WTC11 (cell line): ENCODE measurements at places on chromosomes 12 and 14.

DNA sequence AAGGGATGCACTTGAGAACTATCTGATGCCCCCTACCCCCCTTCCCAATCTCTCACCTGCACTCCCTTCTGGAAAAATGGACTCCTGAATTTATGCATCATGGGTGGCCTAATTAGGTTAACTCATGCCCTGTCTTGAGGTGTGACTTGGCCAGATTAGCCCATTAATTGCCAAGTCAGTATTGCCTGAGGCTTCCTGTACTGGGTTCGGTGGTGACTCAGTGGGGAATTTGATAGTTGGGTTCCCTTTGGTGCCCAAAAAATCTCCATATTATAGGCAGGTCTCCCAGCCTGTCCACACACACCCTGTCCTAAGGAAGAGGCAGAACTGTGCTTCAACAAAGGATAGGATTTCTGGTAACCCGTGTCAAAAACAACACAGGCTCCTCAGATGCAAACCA lies 146.1 kb downstream of the CHST11 start:
- DNase-seq: no peak

- peak; percentile 63 for DNase-seq
Observed at GRCh38 chr12:53695152-53696145, 19.6 kb upstream of the ATP5MC2 start.

DNA sequence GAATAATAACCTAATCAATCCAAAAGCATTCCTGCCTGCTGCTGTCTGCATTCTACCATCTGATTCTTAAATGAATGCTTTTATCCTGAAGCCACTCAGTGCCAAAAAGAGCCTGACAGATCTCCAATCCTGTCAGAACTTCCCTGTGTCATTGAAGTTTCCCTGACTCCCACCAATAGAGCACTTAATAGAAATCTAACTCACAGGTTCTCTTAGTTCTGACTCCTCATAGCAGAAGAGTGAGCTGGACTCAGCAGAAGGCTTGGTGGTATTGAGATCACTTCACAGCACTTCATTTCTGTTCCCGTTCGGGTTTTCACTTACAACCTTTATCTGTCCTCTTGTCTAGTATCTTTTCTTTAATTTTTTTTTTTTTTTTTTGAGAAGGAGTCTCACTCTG lies 102.6 kb downstream of the OTOGL start:
- DNase-seq: no peak

DNA sequence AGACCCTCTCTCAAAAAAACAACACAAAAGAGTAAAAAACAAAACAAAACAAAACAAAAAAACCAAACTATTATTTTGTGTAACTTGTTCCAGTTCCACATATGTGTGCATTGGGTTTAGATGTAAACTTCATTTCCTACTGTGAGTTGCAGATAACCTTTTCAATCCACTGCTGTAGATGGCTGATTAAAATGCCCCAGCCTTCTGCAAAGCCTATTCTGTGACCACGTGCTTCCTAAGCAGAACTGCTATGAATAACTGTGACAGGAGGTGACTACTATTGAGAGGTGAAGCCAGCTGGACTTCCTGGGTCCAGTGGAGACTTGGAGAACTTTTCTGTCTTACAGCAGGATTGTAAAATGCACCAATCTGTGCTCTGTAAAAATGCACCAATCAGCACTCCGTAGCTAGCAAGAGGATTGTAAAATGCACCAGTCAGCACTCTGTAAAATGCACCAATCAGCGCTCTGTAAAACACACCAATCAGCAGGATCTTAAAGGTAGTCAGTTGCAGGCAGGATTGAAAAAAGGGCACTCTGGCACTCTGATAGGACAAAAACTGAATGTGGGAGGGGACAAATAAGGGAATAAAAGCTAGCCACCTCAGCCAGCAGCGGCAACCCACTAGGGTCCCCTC lies 10.3 kb upstream of the ELK3 start:
- no peak for DNase-seq

- DNase-seq: no peak
Observed at GRCh38 chr12:12358528-12358927, 1.6 kb downstream of the BORCS5 start.

- no peak for DNase-seq
Observed at GRCh38 chr12:22672951-22673350, 48.0 kb downstream of the ETNK1 start.

DNA sequence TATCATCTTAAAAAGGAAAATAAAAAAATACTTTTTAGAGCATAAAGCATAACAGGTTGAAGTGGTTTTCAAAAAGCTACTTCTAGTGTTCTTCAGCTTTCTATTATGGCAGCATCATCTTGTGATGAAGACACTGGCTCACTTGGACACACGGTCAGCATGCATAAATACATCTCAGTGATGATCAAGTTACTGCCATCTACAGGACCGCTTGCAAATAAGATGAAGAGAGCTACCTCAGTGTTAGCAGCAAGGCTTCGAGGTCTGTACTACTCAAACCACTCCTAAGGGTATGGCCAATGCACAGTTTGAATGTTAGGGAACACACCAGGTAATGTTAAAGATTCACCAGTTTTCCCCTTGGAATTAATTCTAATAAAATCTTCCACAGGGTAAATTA lies 58.8 kb downstream of the GALC start:
- no peak for DNase-seq

DNA sequence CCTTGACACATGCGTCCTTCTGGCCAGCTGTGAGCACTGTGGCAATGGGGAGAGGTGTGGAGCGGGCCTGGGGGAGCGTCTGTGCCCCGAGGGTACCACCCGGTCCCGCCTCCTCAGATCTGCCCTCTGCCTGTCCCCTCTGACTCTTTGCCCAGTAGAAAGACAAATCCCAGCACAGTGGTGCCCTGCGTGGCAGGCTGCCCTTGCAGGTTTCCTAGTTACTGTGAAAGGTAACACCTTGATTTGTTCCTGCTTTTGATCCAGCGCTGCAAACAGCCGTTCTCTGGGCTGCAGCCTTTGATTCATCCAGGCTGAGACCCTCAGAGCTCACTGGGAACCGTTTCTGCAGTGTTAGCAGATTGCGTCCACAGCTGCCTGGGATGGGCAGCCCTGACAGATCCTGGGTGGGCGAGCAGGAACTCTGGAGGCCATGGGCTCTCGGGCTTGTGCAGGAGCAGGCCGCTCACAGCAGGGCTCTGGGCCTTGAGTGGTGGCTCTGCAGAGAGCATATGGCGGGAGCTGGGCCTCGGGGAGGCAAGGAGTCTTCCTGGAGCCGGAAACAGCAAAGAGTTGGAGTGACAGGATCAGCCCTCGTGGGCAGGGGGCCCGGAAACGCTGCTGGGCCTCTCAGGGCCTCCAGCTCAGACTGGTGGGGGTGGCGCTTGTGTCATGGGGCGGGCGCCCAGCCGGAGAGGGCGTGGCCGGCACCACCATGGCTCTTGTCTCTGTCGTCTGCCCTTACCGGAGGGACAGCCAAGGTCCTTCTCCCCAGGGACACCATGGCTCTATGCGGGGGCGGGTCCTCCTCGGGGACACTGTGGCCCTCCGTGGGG lies 16.6 kb downstream of the FBRSL1 start:
- no peak for DNase-seq

GRCh38 chr14:66398437-66398836 lies 87.7 kb upstream of the CCDC196 start:
- no peak for DNase-seq

GRCh38 chr12:84741031-84741430 lies 171.6 kb downstream of the SLC6A15 start:
- DNase-seq: no peak

- no peak for DNase-seq
Observed at GRCh38 chr14:102737402-102738372, 39.6 kb upstream of the TRAF3 start.

- no peak for DNase-seq
Observed at GRCh38 chr14:102768223-102769048, 8.8 kb upstream of the TRAF3 start.

DNA sequence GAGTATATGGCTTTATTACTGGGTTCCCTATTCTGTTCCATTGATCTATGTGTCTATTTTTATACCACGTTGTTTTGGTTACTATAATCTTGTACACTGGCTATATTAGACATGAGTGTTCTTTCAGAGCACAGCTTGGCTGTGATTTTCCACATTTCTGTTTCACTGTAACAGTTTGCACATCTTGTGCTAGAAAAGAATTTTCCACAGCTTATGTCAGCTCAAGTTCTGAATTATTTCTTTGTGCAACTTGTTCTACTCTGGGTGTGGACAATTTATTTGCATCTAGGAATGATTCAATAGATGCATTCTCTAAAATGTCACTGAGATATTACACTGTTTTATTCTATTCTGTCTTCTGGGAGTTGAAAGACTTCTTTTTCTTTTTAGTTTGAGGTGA lies 28.4 kb upstream of the OR5AU1 start:
- no peak for DNase-seq

DNA sequence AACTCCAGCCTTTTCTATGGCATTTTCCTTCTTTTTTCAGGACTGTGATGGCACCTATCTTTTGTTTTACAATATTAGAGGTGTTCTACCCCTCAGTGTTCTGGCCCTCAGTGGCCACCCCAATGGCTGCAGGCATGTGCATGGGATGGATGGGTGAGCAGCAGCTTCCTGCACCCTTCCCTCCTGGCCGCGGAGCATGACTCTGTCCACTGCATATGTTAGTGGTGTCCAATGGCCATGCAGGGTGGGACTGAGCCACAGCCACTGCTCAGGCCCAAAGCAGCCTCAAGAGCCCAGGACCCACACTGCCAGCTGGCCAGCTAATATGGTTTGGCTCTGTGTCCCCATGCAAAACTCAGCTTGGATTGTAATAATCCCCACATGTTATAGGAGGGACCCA lies 1032.3 kb upstream of the FBXO33 start:
- DNase-seq: no peak

- peak; percentile 76 for DNase-seq
Observed at GRCh38 chr12:30985814-30986452, 59.4 kb downstream of the TSPAN11 start.

DNA sequence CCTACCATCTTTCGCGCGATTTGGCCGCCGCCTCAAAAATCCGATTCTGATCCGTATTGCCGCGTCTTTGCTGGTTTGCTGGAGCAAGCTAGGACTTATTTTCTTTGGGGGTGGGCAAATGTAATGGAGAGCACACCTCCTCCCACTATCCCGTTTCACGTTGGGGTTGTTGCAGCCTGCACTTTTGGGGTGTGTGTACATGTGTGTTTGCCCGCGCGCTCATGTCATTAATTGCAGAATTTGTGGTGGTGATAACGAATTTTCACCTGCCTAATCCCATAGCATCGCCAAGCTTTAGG lies 657 bp downstream of the METAP2 start:
- no peak for DNase-seq

- DNase-seq: no peak
Observed at GRCh38 chr14:33643426-33644181, 307.3 kb downstream of the EGLN3 start.

DNA sequence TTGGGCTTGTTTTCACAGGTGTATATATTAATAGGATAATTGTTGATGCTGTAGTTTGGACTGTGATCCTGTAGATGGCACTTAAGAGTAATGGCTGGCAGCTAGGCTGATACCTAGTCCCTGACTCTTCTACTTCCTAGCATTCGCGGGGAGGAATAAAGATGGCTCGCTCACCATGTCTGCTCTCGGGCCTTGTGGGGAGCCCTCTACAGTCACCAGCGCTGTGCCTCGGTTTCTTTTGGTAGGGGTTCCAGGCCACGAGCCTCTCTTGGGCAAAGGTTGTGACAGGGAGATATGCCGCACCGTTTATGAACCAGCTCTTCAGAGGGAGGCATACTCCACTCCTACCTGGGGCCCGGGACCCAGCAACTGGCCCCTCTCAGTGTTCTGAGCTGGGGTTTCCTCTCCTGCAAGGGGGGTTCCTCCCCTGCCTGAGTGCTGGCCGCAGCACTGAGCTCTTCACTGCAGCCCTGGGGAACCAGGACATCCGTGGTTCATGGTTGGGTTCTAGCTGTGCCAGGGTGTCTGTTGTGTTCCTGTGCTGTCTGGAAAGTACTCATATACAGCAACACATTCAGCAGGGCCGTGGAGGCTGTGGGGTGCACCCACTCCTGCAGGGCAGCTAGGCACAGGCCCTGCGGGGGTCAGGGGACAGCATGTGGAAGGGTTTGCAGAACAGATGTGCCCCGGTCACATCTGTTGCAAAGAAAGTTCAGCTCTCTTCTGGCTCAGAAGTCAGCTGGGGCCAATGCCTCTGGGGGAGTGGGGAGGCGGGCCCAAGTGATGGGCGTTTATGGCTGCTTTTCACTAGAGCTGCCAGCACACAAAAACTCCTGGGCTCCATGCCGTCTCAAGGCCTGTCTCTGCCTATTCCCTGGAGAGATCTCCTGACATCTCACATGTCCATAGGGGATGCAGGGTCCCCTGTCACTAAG lies 147.9 kb downstream of the PPFIA2 start:
- peak; percentile 12 for DNase-seq

DNA sequence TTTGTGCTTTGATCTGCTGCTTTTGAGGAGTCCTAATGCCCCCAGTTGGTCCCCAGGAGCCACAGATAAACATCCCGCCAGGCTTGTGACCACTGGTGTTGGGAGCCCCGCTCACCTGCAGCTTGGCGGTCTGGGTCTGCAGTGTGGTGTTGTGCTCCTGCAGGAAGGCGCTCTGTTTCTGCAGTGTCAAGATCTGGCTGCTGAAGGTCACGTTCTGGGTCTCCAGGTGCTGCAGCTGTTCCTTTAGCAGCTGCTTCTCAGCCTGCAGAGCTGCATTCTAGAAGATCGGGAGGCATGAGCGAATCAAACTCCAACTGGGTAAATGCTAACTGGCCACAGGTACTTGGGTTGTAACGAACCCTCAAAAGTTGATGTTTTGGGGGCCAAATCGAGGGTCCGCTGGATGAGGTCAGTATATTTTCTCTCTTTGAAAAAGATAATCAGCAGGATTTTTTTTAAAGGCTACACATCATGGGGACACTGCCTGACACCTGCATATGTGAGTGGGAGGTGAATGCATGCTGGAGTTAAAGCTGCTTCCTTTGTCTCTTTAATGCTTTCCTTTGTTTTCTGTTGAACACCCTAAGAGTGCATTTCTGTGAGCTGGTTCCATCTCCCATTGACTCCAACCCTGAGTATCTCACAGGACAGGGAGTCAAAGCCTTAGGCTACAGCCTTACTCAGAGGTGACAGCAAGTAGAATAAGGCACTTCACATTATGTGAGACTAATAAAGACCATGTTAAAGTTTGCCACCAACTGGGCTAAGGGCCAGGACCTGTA lies 61.3 kb upstream of the GPR68 start:
- DNase-seq: peak; percentile 23

DNA sequence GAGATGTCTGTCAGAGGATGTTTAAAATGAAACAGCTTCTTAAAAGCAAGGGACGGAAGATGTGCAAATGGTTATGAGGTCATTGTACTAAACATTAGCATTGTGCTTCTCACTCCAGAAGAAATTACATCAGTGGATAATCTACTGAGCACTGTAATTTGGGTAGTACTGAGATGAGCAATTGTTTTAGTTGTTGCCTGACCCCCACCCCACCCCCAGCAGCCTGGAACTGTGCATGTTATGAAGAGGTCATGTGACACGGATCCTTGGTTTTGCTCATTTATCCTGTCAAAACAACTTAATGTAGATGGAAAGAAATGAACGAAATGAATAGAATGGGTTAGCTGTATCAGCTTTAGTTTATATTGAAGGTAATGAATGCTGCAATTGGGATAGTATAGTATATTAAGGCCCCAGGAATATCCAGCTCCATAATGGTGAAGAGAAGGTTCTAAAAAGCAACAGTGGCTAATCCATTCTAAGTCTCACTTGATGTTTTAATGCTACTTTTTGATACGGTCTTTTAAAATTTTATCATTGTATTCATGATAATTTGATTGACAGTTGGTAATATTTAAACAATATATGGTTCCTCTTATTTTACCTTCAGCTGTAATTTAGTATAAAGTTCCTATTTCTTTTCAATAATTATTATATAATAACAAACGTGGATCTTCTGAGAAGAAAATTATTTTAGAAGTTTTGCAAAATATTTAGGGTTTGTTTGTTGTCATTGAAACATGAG lies 58.5 kb downstream of the WNK1 start:
- no peak for DNase-seq
